Hematopoietic multipotent progenitor cell treated with erythropoietin and hydrocortisone succinate and interleukin-3 and kit ligand, for 17 days (in vitro differentiated cells): ENCODE measurements at places on chromosomes 2 and 18.

- DNase-seq = no peak
Observed at GRCh38 chr18:9861933-9862332, 23.8 kb upstream of the TXNDC2 start.

- DNase-seq = no peak
Observed at GRCh38 chr2:177783091-177783490, 289.5 kb downstream of the PDE11A start.

DNA sequence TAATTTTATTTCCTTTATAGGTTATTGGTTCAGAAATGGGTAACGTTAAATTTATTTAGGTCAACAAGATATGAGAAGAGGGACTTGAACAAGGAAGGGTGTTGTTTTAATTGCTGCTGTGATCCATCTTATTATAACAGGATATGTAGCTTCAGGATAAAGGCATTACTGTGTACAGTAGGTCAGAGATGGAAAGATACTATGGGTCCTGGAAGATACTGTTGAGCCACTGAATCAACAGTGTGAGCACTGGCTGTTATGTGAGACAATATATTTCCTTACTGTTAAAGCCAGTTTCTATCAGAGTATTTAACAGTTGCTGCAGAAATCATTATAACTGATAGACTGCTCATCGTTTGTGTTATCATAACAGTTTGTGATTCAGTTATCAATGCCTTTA lies 414.7 kb downstream of the THSD7B start:
- no peak for DNase-seq

DNA sequence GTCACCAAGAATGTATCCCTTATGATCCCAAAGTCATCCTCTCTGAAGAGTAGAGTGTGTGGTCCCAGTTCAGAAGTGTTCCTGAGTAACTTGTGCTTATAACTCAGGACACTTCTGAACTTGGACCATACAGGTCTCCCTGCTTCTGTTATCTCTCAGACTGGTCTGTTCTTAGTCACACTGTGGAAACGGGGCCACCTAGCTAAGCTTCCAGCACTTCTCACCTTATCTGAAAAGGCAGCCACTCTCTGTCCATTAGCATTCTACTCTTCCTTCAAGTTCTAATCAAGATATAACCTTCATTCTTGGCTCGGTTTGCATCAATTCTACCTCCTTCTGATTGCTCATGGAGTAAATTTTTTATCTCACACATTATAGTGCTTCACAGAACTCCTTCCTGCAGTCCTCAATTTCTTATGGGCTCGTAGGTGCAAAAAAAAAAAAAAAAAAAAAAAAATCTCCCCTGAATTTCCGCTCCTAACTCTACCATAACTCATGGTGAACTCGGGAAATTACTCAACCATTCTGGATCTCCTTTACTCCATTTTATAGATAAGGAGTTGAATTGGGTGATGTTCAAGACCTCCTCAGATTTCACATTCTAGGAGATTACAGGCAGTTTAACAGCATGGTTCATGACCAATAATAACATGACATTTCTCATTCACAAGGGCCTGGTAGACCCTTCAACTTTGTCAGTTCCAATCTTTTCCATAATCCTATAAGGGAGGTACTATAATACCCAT lies 108.4 kb downstream of the TACR1 start:
- no peak for DNase-seq

DNA sequence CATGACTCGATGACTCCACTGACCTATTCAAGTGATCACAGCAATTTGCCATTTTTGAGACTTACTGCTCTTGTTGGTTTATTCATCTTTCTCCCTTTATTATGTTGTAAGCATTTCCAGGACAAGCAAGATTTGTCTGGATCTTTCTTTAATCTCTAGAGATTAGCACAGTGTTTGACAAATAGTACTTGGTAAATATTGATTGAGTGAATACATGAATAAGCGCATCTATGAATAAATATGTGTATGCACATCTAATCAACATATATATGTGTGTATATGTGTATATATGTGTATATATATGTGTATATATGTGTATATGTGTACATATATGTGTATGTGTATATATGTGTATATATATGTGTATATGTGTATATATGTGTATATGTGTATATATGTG lies 7.3 kb downstream of the TMX3 start:
- no peak for DNase-seq

DNA sequence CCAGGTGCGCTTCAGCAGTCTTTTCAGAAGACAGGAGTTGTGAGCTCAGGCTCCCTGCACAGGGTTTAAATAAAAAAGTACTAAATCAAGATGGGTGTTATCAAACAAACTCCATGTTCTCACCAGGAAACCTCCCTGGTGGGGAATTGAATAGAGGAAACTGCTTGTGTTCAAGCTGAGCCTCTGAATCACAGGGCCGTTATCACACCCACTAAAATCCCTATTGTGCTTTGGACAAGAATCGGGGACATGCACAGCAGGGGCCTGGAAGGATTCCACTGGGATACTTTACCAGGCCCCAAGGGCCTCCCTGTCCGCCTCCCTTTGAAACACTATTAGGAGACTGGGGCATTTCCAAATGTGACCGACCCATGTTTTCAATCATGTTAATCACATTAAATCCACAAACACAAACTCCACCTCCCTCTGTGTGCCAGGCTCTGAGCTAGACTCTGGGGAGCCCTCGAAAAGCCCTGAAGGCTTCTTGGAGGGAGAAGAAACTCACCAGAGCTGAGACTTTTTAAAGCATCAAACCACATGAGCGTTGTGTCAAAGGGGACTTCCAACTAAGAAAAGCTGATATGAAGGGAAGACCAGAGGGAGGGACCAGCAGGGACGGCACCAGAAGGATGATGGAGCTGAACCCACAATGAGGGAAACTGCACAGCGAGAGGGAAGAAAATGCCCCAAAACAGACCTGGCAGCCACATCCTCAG lies 458.7 kb upstream of the ID2 start:
- no peak for DNase-seq

DNA sequence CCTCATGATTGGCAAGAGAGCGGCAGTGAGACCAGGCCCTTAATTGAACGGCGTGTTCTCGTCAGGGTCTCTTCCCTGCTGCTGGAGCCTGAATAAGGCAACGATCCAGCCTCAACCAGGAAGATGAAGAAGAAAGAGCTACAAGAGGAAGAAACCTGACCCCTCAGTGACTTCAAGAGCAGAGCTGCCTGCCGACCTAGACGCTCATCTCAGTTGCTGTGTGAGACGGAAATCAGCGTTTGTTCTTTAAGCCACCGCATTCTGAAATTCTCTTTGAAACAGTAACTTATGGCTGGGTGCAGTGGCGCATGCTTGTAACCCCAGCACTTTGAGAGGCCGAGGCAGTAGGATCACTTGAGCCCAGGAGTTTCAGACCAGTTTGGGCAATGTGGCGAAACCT lies 29.6 kb upstream of the KCNG3 start:
- no peak for DNase-seq

GRCh38 chr18:70454704-70455322 lies 166.0 kb downstream of the SOCS6 start:
- peak; percentile 37 for DNase-seq

DNA sequence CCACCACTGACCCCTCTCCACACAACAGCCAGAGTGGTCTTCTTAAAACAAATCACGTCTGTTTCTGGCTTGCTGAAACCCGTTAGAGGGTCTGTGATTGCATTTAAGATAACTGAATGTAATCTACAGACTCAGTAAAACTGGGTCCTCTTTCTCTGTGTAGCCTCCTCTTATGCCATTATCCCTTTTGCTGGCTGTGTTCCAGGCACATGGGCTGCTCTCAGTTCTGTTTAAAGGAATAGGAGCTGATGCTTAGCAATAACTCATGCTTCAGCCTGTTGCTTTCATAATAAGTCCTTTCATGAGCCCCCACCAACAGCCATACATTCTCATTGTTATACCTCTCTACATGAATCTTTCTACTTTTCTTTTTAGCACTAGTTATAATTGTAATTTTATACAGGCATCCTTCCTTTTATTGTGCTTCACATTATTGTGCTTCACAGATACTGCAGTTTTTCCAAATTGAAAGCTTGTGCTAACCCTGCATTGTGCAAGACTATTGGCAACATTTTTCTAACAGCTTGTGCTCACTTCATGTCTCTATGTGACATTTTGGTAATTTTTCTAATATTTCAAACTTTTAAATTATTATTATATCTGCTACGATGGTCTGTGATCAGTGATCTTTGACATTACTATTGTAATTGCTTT lies 782.6 kb downstream of the MBD2 start:
- no peak for DNase-seq

- no peak for DNase-seq
Observed at GRCh38 chr2:132609101-132609890, 60.7 kb downstream of the LYPD1 start.

DNA sequence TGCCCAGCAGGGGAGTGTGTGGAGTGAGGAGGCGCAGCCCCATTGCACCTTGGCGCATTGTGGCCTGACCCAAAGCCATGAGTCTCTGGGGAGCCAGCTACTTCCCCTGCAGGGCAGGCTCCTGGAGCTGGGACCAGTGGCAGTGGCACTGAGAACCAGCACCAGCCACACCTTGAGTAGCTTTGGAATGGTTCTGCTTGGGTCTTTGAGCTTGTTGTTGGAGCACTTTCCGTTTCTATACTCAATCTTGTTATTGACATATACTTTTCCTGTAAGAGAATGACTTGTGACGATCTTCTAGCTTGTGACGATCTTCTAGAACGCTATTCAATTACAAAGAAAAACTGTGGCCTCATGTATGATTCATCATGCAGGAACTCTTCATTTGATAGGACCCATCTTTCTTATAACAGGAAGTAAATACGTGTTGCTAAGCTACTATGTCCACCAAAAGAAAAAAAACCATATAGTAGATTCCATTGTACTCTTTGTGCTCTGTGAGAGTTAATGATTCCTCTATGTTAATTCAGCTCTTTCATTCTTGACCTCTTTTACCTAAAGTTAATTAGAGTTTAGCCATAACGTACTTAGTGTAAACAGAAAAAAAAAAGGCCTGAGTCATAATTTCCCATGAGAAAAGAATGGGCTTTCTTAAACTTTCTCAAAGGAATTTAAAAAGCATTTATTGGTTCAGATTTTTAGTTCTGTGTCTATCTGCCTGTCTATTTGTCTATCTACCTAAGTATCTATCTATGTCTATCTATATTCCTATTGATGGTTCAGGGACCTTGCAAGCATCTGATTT lies 113.1 kb downstream of the GATA6 start:
- DNase-seq = no peak

DNA sequence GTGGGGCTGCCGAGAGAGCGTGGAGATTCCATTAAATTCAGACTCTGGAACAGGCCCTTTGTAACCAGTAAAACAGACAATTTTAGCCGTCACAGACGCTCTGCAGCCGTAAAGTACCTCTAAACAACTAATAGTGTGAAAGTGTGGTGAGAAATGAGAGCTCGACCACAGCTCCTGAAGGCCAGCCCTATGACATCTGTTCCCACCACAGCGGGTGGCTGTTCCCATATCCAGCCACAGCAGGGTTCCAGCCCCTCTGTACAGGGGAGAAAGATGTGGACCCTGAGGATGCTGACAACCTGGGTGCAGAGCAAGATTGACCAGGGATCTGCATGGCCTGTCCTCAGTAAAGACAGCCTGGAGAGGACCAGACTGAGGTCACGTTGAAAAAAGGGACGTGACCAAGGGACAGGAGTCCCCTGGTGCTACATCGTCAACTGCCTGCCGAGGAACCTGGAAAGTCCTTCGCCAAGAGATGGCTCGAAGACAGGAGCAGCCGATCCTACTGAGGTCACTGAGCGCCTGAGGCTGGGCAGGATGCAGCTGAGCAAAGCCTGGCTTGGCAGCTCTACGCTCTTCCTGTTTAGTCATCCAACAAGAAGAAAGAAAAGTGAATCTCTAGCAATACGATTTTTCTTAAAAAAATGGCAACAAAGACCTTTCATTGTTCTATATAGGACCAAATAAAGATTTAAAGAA lies 831.7 kb downstream of the RNF144A start:
- no peak for DNase-seq

DNA sequence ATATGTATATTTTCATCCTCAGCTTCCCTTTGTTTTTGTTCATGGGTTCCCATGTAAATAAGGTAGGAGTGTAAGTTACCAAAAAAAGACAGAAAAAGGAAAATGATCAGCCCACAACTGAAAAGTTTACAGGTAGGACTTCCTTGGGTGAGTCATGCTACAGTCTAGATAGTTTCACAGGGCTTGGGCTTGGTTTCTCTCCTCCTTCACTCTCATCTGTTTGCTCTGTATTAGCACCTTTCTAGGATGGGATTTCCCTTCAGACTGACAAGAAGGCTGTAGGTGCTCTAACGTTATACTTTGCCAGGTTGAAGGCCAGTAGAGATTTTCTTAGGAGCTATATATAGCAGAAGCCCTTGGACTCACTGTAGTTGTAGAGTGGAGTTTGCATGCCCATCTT lies 57.9 kb downstream of the FAM171B start:
- no peak for DNase-seq

GRCh38 chr2:53234548-53234903 lies 533.1 kb upstream of the CHAC2 start:
- DNase-seq = no peak

- DNase-seq = peak; percentile 23
Observed at GRCh38 chr2:172864182-172864581, 128.5 kb downstream of the RAPGEF4 start.
